ENCODE measurements at places on chromosomes 6 and 20.

DNA sequence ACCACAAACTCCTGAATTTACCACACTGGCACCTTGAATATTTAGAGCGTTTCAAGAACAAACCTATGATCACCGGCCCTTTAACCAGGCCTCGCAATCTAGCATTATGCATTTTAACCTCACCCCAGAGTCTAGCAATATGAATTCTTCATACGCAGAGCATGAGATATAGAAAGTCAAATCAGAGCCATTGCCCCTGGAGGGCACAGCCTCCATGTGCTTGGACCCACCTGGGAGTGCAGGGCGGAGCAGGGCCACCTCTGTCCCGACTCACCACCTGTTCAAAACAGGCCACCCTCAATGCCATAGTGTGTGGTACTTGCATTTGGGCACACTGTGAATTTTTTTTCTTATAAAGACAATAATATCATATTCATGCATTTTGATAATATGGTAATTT is 19.5 kb upstream of the AFDN start:
- DNase-seq = no peak

GRCh38 chr20:15220009-15220656 is 882.7 kb upstream of the FLRT3 start:
- no peak for DNase-seq

- DNase-seq = no peak
These were observed 1.8 kb upstream of the YTHDF1 start for GRCh38 chr20:63217706-63218105.

GRCh38 chr20:51233345-51233744 is 210.4 kb upstream of the KCNG1 start:
- no peak for DNase-seq

DNA sequence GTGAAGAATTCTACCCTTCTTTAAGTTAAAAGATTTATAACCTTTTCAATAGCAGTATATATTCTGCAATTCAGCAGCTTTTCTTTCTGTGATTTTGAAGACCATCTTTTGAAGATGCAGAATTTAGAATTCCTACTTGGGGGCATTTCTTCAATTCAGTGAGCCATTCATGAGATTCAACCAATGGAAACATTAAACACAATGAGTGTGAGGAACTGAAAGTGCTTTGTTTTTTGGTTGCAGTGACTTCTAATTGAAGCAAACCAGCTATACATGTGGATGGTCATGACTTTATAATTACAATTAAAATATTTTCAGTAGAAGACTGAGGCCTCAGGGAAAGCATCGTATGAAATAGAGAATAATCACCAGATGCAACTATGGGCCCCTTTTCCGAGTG is 108.3 kb downstream of the CARMIL1 start:
- DNase-seq = no peak
